SHP77 treated with DMSO at 0.1 percent for 48 hours (cell line): ENCODE measurements at places on chromosomes 4 and X.

DNA sequence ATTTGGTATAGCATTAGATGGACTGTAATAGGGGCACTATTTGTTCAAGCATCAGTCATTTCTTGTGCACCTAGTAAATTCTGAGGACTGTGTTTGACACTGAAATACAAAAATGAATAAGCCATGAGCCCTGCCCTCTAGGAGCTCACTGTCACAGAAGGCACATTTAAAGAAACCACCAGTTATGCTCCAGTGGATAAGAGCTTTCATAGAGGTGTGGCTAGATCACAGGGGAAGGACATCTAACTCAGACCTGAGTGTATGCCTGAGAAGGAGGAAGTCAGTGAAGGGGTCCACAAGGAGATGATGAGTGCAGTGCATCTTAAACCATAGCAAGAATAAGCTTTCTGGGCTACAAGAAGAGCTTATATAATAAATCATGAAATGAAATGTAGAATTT is 40.1 kb downstream of the BTC start:
- no peak for DNase-seq

DNA sequence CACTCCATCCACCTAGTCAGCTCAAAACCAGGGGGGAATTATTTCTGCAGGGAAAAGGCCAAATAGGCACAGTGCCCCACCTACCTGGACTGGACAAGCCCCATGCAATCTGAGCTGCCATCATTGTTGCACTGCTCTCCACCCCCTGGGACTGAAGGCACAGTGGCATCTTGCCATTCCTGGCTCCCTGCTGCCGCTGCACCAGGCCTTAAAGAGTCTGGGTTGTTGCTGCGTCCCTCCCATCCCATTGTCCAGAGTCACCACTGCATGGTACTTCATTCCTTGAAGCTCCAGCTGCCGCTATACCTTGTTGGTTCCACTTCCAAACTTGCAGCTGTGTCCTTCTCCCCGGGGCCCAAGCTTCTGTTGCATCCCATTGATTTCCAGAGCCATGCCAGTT is 629.7 kb downstream of the STIM2 start:
- no peak for DNase-seq

- DNase-seq = no peak
Observed at GRCh38 chr4:110982486-110982885, 359.6 kb upstream of the PITX2 start.

DNA sequence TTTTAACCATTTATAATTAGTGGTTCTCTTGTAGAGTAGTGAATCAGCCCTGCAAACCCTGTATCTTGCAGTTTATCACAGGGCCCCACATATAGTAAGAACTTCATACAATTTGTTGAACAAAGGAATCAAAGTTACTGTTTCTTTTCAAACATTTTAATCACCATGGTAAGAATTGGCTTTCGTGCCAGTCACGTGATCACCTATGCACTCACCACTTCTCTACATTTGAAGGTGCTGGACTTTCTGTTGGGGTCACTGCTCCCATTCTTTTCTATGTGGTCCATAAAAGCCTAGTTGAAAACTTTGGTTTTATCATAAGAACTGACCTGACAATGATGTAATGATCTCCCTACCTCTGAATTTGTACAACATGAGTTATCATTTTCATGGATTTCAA is 426.4 kb upstream of the CPEB2 start:
- no peak for DNase-seq

GRCh38 chr4:112523008-112523721 is 7.2 kb upstream of the NEUROG2 start:
- no peak for DNase-seq

DNA sequence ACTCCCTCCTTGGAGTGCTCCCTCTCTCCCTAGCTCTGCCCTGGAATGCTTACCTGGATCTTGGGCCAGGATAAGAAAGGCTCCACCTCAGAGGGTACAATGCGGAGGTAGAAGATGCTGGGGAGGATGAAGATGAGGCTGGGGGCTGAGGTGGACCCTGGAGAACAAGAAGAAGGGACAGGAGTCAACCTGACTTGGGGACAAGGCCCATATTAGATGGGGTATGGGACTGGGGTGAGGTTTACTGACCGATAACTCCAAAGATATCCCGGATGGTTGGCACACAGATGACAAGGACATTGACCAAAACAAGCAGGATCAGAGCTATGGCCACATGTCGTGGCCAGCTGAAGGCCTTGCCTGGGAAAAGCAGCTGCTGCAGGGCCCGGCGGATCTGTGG is 10.6 kb downstream of the SLC38A5 start:
- DNase-seq = no peak

GRCh38 chrX:72644946-72645345 is 69.2 kb downstream of the PHKA1 start:
- DNase-seq = no peak

- DNase-seq = no peak
Observed at GRCh38 chr4:2337896-2338295, 76.0 kb upstream of the MXD4 start.

- no peak for DNase-seq
Observed at GRCh38 chrX:35392232-35392631, 405.9 kb upstream of the MAGEB16 start.

DNA sequence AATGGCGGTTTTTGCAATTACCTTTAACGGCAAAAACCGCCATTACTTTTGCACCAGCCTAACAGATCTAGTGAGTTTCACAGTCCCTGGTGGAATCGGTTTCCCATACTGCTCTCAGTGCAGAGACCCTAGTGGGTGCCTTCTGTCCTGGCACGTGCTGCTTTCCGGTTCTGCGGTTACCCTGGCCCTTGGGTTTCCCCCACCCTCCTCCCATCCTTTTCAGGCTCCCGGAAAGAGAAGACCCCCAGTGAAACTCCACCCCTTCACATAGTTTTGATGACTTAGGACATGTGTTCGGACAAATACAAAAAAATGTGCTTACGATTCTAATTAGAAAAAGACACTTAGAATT is 36.9 kb downstream of the NLGN3 start:
- DNase-seq = no peak

DNA sequence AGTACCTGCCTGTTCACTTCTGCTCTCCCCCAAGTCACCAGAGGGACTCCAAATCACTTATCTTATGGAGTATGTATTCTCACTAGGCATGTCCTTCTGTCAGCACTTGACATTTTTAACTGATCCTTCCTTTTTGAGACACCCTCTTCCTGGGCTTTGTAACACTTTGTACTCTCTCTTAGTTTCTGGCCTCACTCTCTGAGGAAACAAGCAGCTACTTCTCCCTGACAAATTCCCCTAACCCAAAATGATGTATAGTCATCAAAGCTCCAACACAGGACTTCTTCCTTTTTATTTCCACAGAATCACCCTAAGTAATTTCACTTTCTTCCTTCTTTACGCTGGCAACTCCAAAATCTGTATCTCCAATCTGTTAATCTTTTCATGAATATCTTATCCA is 101.8 kb downstream of the ARAP2 start:
- DNase-seq = no peak

DNA sequence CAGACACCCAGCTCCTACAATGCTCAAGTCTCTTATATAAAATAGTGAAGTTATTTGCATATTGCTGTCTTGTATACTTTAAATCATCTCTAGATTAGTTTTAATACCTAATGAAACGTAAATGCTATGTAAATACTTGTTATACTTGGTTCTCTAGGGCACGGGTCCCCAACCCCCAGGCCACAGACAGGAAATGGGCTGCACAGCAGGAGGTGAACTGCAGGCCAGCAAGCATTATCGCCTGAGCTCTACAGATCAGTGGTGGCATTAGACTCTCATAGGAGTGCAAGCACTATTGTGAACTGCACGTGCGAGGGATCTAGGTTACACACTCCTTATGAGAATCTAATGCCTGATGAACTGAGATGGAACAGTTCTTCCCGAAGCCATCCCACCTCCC is 395.9 kb upstream of the EMCN start:
- no peak for DNase-seq

GRCh38 chr4:8240211-8241041 is 29.1 kb upstream of the HTRA3 start:
- no peak for DNase-seq

GRCh38 chr4:7021930-7022664 is 21.1 kb upstream of the TADA2B start:
- DNase-seq = no peak
